ENCODE measurements at places on chromosomes 7 and 10. TPM values are rescaled to one million over a fixed set of nuclear protein-coding genes. Genes with fewer than 3 reads are reported as not detected.

The FAM237B gene
- not detected for total RNA-seq

The ITPRID1 gene
- not detected for total RNA-seq

The MYOF gene
- 107 TPM for total RNA-seq

The RNF32 gene
- total RNA-seq, result not detected

The PCBD1 gene
- 36.8 TPM for total RNA-seq

The VDAC2 gene
- 127 TPM for total RNA-seq

The ASAH2B gene
- total RNA-seq, result 0.74 TPM

The PLEKHS1 gene
- not detected for total RNA-seq

The ANKRD61 gene
- total RNA-seq, result not detected

The STEAP4 gene
- 41.7 TPM for total RNA-seq

The WDR91 gene
- 31.2 TPM for total RNA-seq

- DNase-seq, result no peak
Observed at GRCh38 chr10:13437026-13437555, 89.0 kb upstream of the SEPHS1 start.

DNA sequence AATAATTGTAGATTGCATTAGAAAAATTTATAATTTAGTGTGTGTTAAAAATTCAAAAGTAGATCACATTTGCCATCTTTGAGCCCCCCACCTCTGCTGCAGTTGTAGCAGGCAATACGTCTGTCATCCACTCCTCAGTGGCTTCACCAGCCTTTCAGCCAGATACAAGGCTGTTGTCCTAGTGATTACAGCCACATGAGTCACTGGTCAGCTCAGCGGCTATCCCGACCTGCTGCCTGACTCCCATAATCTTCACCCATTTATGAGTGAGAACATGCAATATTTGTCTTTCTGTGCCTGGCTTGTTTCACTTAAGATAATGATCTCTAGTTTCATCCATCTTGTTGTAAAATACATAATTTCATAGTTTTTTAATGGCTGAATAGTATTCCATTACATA, 9.2 kb downstream of the OR2A5 start:
- no peak for DNase-seq

DNA sequence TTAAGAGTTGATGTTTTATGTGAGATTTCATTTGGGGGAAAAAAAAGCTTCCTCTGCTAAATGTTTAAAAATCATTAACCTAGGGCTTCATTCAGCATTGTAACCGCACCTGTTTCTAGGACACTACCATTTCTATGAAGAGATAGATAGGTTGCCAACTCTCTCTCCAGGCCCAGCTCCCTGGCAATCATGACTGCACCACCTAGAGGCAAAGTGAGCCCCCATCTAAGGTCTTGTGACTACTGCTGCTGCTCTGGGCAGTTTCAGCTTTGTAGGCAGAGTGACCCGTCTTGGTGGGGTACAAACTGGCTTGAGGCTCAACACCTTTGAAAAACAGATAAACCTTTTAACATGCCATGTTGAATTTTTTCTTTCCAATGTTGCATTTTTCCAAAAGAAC, 27.3 kb upstream of the MRC1 start:
- no peak for DNase-seq

GRCh38 chr7:91596287-91596686, 284.2 kb downstream of the MTERF1 start:
- no peak for DNase-seq

GRCh38 chr10:84551437-84552120, 223.2 kb downstream of the CCSER2 start:
- DNase-seq, result no peak

GRCh38 chr7:96415293-96415940, 93.5 kb upstream of the SLC25A13 start:
- DNase-seq, result no peak

- DNase-seq, result no peak
Observed at GRCh38 chr10:63168821-63169462, 35.8 kb downstream of the NRBF2 start.

DNA sequence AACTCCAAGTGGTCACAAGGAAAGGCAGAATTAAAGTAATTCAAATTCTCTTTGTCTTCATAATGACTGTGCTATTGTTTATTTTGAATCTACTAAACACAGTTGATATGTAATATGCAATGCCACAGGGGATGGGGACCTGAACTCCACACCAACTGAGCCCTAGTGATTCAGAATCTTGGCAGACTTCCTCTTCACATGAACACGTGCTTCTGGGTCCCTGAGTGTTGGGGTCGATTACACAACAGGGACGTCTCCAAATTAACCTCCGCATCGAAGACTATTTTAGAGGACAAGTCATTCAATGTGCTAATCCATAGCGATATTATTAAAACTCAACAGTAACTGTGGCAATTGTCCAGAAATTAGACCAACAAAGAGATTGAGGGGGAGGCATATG, 95.3 kb upstream of the CARD11 start:
- no peak for DNase-seq

DNA sequence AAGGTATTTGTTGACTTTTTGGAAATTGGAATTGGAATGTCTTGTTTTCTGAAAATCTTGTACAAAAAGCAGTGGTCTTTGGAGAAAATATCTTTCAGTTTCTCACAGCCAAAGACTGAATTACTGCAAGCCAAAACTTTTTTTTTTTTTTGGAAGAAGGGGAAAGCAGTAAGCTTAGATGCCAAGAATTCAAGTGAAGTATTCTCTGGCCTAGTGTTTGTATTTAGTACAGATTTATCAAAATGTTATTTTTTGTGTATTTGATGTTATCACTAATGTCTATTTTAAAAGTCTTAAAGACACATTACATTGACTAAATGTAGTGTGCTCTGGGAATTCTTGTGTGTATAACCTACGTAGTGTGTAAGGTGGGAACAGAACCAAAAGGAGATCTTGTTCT, 6.2 kb downstream of the TET1 start:
- DNase-seq, result no peak

GRCh38 chr10:51459476-51459875, 239.9 kb downstream of the CSTF2T start:
- no peak for DNase-seq

GRCh38 chr7:139075871-139076686, 33.4 kb downstream of the ZC3HAV1 start:
- DNase-seq, result no peak

- DNase-seq, result no peak
Observed at GRCh38 chr7:158475036-158475678, 112.5 kb downstream of the PTPRN2 start.

GRCh38 chr10:124983321-124983720, 41.4 kb downstream of the ZRANB1 start:
- no peak for DNase-seq

DNA sequence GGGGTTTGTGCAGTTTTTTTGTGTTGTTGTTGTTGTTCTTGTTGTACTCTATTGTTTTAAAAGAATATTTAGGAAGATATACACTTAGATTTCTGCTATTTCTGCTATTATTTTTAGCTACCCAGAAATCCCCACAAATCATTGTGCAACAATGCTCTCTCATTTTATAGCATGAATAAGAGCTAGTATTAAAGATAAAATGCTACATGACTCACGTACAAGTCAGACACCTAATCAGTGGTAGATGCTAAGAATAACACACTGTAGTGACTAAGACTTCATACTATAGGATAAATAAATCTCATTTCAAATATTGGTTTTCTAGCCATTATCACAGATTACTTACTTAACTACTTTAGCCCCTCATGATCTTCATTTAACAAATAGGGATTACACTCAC, 920.5 kb downstream of the KCNMA1 start:
- DNase-seq, result no peak

DNA sequence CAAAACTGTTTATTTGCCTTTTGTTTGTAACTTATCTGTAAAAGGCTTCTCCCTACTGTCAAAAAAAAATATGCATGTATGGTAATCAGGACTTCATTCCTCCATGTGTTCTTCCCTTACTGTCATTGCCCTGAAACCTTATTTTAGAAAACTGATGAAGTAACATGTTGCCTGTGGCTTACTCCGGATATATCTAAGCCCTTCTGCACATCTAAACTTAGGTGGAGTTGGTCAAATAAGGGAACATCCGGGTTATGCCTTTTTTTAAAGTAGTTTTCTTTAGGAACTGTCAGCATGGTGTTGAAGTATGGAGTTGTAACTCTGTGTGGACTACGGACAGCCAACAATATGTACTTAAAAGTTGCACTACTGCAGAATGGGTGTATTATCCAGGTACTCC, 6.2 kb downstream of the SAR1A start:
- DNase-seq, result no peak

DNA sequence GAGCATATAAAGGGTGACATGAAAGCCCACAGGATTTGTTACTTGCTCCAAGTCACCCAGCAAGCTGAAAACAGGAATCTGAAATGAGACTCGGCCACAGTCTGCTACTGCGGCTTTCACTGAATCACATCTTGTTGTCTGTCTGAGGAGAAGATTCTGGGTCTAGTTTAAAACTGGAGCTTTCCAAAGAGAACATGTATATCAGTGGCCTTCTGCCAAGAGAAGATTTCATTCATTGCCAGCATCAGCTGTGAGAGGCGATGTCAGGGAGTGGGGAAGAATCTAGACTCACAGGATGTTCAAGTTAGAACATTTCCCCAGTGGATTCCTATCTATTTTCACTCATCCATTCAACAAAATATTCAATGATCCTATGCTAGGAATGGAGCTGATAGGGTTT, 122.8 kb downstream of the GALNT17 start:
- no peak for DNase-seq

DNA sequence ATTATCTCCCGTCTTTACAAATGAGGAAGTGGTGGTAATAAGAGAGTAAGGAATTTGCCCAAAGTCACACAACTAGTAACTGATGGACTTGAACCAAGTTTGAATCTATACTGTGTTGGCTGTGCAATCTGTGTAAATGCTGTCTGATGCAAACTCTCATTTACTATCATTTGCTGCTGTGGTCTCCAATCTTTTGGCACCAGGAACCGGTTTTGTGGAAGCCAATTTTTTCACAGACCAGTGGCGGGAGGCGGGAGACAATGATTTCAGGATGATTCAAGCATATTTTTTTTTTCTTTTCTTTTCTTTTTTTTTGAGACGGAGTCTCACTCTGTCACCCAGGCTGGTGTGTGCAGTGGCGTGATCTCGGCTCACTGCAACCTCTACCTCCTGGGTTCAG, 450.0 kb upstream of the FZD8 start:
- no peak for DNase-seq

DNA sequence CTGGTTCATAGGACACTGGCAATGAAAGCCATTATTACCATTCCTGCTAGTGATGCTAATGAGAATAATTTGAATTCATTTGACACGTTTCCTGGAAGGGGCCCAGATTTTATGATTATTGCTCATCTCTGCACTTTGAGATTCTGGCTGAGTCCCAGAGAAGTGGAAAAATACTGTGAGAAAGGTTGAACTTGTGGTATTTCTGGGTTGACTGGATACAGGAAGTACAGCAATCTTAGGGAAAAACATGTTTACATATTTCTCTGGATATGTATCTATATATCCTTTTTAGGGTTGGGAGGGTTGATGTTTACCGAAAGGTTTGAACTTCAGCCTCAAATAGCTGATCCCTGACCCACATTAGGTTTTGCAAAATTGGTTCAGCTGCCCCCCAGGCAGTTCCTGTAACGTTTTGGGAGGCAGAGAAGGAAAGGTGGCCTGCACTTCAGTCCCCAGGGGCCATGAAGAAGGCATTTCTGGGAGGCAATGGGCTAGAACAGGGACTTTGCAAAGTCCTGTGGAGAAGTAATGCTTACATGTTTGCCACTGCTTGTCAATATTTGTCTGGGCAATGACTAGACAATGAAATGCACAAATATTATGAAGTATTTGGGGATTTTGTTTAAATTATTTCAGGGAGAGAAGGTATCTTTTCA, 253.7 kb upstream of the PITRM1 start:
- no peak for DNase-seq

- no peak for DNase-seq
Observed at GRCh38 chr7:20293336-20293735, 37.4 kb upstream of the ITGB8 start.

DNA sequence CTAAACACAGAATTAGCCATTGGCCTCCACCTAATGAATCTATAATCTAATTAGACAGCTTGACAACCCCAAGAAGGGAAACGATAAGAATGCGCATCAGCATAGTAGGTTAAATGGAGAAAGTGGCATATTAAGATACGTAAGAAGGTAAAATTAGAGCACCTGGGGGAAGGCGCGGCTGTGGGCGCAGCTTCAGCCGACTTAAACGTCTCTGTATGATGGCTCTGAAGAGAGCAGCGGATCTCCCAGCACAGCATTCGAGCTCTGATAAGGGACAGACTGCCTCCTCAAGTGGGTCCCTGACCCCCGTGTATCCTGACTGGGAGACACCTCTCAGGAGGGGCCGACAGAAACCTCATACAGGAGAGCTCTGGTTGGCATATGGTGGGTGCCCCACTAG, 518.8 kb downstream of the PHTF2 start:
- no peak for DNase-seq

DNA sequence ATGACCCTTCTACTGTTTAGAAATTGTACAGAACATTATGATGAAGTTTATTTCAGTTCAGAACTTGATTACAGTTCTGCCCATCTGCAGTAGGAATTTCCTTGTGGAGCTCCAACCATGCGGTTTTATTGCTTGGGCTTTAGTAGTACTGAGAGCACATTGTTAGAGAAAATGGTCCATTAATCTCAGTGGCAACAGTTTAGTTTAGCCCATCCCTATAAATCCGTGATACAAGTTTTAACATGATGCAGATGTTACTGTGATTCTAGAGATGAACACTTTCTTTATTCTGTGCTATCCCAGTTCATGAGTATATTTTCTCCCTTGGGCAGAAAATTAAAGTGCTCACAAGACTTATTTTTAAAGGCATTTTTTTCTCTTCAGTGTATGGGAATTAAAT, 84.8 kb upstream of the FZD8 start:
- no peak for DNase-seq

- no peak for DNase-seq
Observed at GRCh38 chr7:79398138-79398749, 55.2 kb downstream of the MAGI2 start.

- DNase-seq, result no peak
Observed at GRCh38 chr10:131980761-131981428, 828 bp downstream of the BNIP3 start.
